A673 (cell line): ENCODE measurements at places on chromosomes 7 and 10.

DNA sequence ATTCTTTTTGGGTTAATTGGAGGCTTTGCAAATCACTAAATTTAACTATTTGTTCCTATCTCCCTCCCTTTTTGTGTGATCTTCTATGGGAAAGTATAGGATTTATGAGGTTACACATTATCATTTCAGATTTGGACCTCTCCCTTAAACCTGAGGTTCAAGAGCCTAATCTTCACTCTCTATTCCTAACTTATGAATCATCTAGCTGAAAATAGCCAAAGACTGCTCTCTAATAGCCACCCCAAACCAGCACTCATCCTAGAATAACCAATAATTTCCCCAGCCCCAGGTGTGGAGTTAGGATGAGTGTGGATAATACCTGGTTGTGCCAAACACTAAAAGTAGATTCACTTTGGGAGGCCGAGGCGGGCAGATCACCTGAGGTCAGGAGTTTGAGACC lies 499.2 kb downstream of the GFRA1 start:
- DNase-seq: no peak

DNA sequence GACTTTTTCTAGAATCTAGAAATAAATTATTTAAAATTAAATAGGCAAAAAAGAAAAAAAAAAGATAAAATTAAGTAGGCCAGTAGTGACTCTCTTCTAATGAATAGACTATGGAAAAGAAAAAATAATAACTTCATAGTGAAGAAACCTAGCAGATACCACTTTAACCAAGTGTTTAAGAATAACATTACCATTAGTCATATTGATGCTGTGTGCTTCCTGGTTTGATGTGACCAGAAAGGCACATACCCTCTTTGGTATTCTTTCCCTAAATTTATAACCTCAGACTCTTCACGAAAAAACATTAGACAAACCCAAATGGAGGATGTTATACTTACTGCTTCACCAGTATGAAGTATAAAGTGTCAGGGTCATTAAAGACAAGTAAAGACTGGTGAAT lies 42.6 kb downstream of the KIF20B start:
- DNase-seq: no peak

GRCh38 chr10:129850316-129850715 lies 113.8 kb downstream of the EBF3 start:
- DNase-seq: no peak

DNA sequence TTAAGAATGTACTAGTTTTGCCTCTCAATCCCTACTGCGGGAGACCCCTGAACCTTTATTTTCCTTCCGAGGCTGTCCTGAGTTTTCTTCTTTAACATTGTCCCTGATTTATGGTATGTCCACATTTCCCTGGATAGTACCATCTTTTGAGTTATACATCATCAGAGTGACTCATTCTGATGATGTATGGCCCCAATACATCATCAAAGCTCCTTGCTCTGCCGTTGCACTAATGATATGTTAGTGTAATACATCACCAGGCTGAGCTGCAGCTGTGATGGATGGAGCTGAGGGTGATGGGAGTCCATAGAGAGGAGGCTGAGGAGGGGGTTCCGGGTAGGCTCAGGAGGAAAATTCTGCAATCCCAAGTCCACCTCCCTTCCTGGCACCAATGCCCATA lies 986.5 kb downstream of the KCNMA1 start:
- DNase-seq: no peak

- no peak for DNase-seq
Observed at GRCh38 chr10:63886281-63887022, 365.3 kb downstream of the REEP3 start.

DNA sequence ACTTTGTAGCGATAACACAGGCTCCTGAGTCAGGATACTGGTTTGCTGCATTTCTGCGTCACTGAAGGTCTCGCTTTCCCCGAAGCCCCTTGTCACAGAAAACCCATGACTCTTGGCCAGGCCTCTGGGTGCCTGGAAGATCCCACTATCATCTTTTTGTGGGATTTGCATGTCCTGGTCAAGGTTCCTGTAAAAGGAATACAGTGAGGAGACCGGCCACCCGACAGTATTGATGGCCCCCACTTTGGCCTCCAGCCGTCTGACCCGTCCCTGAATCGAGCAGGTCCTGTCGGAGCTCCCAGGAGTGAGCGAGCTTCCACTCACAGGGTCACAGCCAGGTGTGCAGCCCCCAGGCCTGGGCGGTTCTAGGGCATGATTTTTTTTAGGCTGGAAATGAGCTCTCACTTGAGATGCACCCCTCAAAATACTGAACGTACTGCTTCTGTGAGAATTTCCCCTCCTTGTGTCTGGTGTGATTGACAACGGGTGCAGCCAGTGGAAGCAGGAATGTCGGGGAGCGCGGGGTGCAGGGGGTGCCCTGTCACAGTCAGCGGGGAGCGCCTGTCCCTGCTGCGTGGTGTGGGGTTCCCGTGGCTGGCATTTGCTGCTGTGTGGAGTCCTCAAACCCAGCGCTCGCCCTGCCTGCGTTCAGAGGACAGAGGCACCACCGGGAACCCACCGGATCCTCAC lies 75.8 kb downstream of the DNAJB6 start:
- no peak for DNase-seq

- DNase-seq: no peak
Observed at GRCh38 chr10:99927721-99928280, 81.9 kb downstream of the DNMBP start.

GRCh38 chr10:66698069-66698468 lies 227.8 kb upstream of the LRRTM3 start:
- DNase-seq: no peak
